ENCODE measurements at places on chromosomes 3 and 15.

DNA sequence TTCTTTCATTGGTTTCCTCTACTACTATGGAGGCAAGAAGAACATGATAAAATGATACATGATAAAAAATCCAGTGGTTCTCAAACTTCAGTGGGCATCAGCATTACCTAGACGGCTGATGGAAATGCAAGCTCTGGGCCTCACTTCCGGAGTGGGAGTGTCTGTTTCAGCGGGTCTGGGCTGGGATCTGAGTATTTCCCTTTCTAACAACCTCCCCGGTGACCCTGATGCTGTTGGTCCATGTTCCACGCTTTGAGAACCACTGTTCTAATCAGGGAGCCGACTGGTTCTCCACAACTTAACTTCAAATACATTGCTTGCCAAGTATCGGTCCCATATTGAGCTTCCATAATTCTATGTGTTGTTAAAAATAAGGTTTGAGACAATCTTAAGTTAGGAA is 712.3 kb upstream of the LMCD1 start:
- DNase-seq, result no peak

DNA sequence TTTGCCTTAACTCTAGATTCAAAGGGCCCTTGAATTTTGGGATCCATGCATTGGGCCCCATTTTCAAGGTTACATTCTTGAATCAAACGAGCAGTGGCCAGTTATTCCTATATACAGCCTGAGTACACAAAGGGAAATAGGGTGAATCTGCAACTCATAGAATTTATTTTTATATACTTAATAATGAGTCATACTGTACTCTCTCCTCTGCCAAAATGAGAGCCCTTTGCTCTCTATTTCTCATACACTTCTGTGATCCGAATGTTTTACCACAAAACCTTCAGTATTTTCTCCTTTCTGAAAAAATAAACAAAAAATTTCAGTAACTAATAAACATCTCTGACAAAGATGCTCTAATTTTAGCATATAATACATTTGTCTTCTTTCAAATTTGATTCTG is 116.7 kb downstream of the SERPINI1 start:
- DNase-seq, result no peak

DNA sequence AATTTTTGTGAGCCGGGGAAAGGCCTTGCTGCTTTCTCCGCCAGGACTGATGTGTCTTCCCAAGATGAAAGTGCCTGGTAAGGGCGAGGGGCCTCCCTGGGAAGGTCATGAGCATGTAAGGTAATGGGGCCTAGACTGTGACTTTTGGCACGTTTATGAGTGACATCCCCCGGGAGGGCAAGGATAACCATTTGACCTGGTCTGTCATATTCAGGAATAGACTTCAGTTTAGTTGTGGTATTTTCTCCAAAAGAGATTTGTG is 631 bp upstream of the CNBP start:
- no peak for DNase-seq

DNA sequence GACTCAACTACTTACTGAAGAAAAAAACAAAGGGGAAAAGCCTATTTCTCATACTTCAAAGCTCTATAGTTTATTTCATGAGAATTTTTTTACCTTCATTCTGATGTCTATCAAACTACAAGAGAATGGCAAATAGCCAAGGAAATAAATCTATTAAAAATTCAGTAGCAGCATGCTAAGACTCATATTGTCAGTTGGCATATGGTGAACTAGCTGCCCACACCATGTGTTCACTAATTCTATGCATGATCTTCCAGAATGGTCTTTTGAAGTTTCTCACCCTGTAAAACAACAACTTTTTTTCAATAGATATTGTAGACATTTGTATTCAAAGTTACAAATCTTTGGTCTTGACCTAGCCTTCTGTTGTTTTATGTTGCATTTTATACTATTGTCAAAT is 386.2 kb downstream of the RSL24D1 start:
- no peak for DNase-seq

DNA sequence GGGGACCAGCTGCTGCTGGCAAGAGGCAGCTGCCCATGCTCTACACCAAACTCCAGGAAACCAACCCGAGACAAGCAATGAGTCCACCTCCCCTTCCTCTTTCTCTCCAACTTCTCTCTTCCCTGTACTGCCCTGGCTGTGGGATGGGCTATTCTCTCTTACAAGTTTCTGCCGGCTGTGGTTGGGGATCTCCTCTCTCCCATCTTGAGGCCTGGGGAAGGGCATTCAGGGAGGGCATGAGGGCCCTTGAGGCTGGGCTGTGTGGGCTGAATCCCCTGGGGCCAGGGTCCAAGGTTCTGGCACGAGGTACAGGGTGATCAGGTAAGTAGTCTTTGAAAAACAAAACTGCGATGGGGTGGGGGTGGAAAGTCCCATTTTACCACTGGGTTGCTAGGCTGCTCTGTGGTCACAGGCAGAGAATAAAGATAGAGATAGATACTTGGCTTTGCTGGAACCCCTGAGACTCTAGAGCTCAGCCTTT is 32.3 kb upstream of the CTSH start:
- no peak for DNase-seq

- DNase-seq, result no peak
These were observed 121.2 kb downstream of the AKAP13 start for GRCh38 chr15:85501574-85501973.

DNA sequence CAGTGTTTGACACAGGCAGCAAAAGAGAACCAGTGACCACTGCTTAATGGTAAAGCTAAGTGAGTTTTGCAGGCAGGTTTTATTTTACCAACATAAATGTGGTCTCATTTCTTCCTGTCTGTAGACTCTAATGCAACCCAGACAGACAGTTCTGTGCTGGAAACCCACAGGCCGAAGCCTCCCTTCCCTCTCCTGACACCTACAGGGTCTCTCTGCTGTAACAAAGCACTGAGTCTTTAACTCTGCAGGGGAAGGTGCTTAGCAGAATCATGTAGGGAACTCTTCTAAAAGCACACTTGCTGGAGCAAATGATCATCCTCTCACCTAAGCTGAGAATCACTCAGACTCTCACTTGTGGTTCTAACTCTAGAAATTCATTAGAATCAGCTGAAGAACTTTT is 200.3 kb downstream of the KBTBD8 start:
- no peak for DNase-seq

DNA sequence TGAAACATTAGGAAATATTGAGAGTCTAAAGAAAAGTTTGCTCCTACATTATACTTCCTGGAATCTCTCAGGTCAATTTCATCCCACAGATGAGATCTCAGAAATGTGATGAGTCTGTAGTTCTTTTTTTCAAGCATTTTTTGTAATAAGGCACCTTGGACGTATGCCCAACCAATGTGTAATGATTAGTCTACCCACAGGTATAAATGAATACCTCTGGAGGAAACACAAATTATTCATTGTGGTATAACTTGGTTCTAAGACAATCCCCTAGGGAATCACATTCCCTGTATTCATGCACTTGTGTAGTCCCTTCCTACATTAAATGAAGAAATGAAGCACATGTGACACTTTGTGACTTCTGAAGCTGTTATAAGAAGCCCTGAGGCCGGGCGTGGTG is 596.2 kb upstream of the UBE2E2 start:
- DNase-seq, result no peak

Measured in BJ (cell line).